Heart right ventricle (tissue), 16 donors: ENCODE measurements at places on chromosomes 5 and 9. TPM values are rescaled to one million over a fixed set of nuclear protein-coding genes. Genes with fewer than 3 reads are reported as not detected.
A peak's percentile ranks its signal among the peaks of the same experiment; 100 is the strongest.

DNA sequence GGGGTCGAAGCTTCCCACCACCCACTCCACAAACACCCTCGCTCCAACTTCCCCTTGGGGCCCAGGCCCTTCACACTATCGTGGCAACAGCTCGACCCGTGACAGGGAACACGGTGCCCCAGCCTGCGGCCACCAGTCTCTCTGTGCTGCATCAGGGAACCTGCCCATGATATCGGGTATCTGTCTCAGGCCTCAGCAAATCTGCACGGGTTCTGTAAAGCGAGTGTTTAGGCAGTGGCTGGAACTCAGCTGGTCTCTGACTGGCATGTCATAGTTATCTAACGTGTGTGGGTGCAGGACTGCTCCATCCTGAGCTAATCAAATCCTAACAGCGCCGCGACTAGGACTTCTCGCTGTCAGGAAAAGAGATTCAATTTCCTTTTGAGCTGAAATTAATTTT lies 42.9 kb downstream of the DBH start:
- no peak for DNase-seq

DNA sequence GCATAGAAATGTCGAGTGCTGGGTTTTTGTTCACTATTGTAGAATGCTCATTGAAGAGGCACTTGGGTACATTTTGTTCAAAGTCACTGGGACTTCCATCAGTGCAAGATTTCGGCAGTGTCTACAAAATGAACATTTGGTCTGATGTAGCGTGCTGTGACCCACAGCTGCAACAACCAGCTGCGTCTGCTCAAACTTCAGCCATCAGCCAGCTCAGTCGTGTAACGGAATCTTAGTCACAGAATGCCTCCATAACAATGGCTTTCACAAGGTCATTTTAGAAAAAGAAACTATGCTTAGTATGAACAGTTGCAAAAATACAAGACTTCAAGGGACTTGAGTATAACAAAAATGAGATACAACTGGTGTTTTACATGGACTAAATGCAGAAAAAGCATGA lies 828.1 kb upstream of the GRAMD2B start:
- DNase-seq, result peak; percentile 52

DNA sequence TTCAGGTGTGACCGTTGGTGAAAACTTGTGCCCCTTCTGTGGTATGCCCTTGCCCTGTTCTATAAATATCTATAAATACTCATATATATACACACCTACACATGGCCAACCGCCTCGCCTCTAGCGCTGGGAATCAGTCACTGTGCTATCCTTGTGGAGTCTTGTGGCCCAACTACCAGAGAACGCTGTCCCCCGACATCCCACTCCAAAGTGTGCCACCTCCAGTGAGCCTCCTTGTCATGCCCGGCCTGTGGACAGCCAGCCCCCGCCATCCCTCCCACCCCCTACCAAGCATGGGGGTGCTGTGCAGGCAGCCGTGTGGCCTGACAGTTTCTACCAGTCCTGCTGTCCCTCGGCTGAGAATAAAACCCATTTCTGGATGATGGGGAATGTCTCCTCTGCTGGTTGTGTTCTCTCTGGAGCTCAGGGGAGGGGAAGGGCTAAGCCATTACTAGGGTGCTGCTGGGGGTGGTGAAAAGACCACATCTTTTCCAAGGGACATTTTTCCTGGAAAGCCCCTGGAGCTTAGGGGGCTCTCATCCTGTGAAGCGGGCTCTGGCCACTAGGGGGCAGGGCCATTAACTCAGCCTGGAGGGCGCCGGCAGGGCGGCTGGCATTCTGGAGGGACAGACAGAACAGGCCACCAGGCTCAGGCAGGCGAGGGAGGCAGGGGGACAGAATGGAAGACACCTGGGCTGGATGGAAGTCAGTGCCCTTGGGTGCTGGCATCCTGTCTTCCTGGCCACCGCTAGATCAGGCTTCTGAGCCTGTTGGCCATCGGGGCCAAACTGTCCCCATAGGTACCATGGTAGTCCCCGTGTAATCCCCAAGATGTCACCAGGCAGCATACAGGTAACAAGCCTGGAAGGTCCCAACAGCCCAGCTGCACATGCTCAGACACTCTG lies 20.7 kb downstream of the GOLGA2 start:
- DNase-seq, result peak; percentile 69

DNA sequence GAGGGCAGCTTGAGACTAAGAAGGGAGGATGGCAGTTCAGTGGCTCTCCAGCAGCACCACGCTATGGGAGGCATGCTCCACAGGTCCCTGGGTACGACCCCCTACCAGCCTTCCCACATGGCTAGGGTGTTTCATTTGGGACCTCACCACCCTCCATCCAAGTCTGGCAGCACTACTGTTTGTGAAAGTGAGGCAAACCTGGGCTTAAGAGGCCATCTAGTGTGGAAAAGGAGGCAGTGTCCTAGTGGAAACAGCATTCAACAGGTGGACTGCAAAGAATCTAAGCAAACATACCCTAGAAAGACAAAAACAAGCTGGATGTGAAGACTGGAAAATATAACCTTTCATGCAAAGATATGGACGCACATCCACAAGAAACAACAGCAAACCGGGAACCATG lies 4.8 kb upstream of the C5orf47 start:
- no peak for DNase-seq

GRCh38 chr9:110036286-110036685 lies 171.7 kb downstream of the C9orf152 start:
- DNase-seq, result no peak

DNA sequence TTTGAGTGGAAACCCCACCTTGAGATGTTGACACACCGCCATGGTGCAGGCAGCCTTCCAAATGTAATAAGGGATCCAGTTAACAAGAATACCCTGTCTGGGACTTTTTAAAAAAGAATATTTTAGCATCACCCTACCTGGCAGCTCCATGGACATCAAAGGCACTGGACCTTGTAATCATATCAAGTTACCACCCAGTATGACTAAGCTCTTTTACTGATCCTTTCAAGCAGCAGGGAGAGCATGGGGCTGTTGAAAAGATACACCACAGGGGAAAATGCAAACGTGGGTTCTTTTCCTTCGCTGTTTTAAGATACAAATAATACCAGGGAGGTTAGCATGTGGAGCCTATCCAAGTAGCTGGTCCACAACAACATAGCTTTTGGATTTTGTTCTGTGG lies 211.2 kb downstream of the SAXO1 start:
- no peak for DNase-seq

- no peak for DNase-seq
Measured at GRCh38 chr5:10499776-10500175, 58.1 kb downstream of the ROPN1L start.

The NOXA1 gene
- 3.1 TPM for total RNA-seq

The GLIPR2 gene
- total RNA-seq, result 5.3 TPM

The CTSL gene
- 109 TPM for total RNA-seq

The PARP8 gene
- total RNA-seq, result 4.1 TPM
